NCI-H446 treated with DMSO at 0.1 percent for 48 hours (cell line): ENCODE measurements at places on chromosomes 7 and 10.

- DNase-seq = no peak
Observed at GRCh38 chr10:77909021-77909748, 17.4 kb downstream of the DLG5 start.

- no peak for DNase-seq
Observed at GRCh38 chr10:35506741-35507140, 98.4 kb upstream of the GJD4 start.

- DNase-seq = no peak
Observed at GRCh38 chr10:78436706-78437406, 403.2 kb downstream of the RPS24 start.

DNA sequence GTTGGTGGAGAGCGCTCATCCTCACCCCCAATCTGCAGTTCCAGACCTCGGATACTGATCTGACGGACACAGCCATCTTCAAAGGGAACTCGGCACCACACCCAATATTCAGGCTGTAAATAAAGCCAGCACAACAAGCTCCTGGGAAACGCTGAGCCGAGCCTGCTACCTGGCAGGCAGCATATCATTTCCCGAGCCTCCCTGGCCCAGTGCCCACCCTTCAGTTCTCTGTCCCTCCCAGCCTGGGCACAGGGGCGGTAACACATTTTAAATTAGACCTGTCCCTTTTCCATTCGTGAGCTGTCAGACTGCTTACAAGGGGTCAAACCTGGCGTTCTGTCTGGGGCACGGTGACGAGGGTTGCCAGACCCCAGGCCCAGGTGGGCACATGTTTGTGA lies 250.5 kb downstream of the ARHGAP12 start:
- no peak for DNase-seq

- DNase-seq = peak; percentile 31
Observed at GRCh38 chr10:59553162-59553900, 156.3 kb downstream of the SLC16A9 start.

GRCh38 chr7:7858559-7858958 lies 110.0 kb upstream of the GLCCI1 start:
- no peak for DNase-seq
